ENCODE measurements at places on chromosomes 3 and 15. TPM values are rescaled to one million over a fixed set of nuclear protein-coding genes. Genes with fewer than 3 reads are reported as not detected.

The SENP7 gene
- 60.9 TPM for total RNA-seq

The ETV5 gene
- total RNA-seq: 54.1 TPM

GRCh38 chr15:78492872-78493271 lies 14.5 kb upstream of the HYKK start:
- DNase-seq: no peak
- H3K4me1 ChIP-seq: no peaks in the 10 kb centered on the region
- H3K27ac ChIP-seq: peak overlapping the region; percentile 34
- no peak overlapping the region for H3K4me3 ChIP-seq

DNA sequence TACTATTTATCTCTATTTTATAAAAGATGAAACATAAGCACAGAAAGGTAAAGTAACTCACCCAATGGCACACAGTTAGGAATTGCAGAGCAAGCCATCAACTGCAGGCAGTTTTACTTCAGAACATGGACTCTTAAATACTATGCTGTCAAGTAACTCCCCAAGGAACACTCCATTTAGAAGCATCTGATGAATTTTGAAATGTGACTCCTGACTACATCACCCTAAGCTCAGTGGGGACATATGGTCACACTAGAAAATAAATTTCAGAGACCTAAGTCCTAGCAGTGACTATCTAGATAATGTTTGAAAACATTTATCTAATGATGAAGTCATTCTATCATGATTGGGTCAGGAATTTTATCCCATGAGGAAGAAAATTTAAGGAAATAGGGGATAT lies 272.8 kb upstream of the ARRDC4 start:
- no peak for DNase-seq
- H3K36me3 ChIP-seq: no peaks in the 10 kb centered on the region
- H3K4me3 ChIP-seq: no peak overlapping the region
- peaks cover 5% of the 10 kb centered on the region for H3K4me1 ChIP-seq
- H3K27ac ChIP-seq: no peak overlapping the region
- H3K27me3 ChIP-seq: peaks cover 52% of the 10 kb centered on the region

- no peaks in the 10 kb centered on the region for H3K36me3 ChIP-seq
- peak within 1 kb of the TSS; percentile 65 for H3K27ac ChIP-seq
- H3K4me1 ChIP-seq: peaks cover 9% of the 10 kb centered on the region
- H3K27me3 ChIP-seq: peaks cover 90% of the 10 kb centered on the region
- DNase-seq: peak; percentile 66
Measured at GRCh38 chr15:79431636-79432344, at the start of gene MINAR1. TSS of gene MINAR1 (plus strand) at chr15:79432336. CDS start at chr15:79456148, 23,812 bp downstream.

DNA sequence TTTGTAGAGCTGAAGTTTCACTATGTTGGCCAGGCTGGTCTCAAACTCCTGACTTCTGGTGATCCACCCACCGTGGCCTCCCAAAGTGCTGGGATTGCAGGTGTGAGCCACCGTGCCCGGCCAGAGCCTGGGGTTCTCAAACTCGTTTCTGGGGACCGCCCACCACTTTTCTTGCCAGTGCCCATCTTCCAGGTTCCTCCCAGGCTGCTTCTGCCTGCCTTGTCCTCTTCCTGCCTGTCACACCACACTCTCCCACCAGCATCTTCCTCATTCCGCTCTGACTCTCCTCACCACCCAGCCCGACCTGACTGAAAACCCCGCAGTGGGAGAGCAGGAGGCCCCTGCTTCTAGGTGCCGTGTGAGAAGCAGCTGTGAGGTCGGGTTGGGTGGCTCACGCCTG lies 3.1 kb upstream of the DYNLT2B start:
- H3K27me3 ChIP-seq: no peaks in the 10 kb centered on the region
- no peaks in the 10 kb centered on the region for H3K36me3 ChIP-seq
- no peaks in the 10 kb centered on the region for H3K4me1 ChIP-seq
- DNase-seq: no peak
- peak overlapping the region; percentile 19 for H3K4me3 ChIP-seq

GRCh38 chr3:149473357-149474249 lies 894 bp upstream of the TM4SF4 start:
- no peaks in the 10 kb centered on the region for H3K27me3 ChIP-seq
- peaks cover 74% of the 10 kb centered on the region for H3K4me1 ChIP-seq
- H3K36me3 ChIP-seq: peaks cover 5% of the 10 kb centered on the region
- DNase-seq: no peak
- H3K4me3 ChIP-seq: peak overlapping the region; percentile 87
